ENCODE measurements at places on chromosomes 3 and 15. TPM values are rescaled to one million over a fixed set of nuclear protein-coding genes. Genes with fewer than 3 reads are reported as not detected.

Gene TRAK1
- 6.4 TPM for total RNA-seq

Gene ST3GAL6
- total RNA-seq: 11.6 TPM

GRCh38 chr3:69445024-69445423 lies 59.1 kb upstream of the FRMD4B start:
- DNase-seq: peak; percentile 43

DNA sequence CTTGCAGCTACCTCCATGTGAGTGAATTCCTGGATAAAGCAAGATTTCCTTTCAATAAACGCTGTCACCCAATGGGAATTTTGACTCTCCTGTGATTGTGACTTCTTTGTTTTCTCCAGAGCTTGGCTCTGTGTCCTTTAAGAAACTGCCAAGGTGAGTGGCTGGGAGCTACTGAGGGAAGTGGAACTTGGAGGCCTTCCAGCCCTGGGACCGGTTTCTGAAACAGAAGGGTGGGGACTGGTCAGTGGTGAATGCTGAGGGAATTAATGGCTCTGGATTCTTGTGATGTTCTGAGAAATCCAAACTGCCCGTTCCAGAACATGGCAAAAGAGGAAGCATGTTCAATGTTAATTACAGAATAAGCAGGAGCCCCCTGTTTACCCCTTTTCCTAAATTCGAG lies 41.1 kb upstream of the MYZAP start:
- peak; percentile 44 for DNase-seq

Gene AADACL2
- total RNA-seq: not detected

DNA sequence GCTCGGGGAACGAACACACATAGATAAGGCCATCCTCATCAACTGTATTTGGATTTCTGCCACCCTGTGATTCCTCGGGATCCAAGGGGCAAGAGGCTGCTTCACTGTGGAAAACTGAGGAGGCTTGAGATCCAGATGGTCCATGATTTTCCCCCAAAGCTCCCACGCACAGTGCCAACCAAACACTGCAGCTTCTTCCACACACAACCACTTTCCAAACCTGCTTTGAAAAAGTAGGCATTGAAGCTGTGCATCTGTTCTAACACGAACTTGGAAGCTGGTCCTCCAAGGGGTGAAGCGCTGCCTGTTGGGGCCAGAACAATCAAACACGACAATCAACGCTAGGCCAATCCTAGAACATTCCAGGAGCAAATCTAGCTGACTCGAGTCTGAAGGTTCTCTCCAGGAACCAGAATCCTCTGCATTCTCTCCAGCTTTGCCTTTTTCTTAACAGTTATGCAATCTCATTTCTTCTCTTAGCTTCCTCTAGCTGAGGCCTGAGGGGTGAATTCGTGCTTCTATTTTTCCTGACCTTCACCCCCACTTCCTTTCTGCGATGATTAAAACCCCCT lies 104.4 kb downstream of the LRRK1 start:
- DNase-seq: no peak

DNA sequence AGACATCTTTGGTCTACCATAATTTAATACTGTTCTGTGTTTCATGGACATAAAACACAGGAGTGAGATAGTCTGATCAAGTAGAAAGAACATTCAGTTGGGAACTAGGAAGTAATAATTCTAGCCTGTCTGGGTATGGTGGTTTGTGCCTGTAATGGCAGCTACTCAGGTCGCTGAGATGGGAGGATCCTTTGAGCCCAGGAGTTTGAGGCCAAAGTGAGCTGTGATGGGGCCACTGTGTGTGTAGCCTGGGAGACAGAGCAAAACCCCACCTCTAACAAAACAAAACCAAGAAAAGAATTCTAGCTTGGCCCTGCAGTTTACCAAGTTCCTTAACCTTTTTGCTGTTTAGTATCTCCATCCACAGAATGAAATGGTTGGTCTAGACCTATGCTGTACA lies 36.8 kb downstream of the KAT2B start:
- no peak for DNase-seq

Gene INO80
- 9.0 TPM for total RNA-seq

GRCh38 chr3:52314489-52314888 lies 1.6 kb upstream of the DNAH1 start:
- no peak for DNase-seq

Gene RHCG
- not detected for total RNA-seq

Gene SLC24A5
- total RNA-seq: not detected

Gene SETMAR
- 14.2 TPM for total RNA-seq

Gene RETNLB
- not detected for total RNA-seq

Gene GPR171
- total RNA-seq: not detected

GRCh38 chr15:75570126-75570845 lies 8.8 kb downstream of the PTPN9 start:
- DNase-seq: no peak

Gene RBPMS2
- total RNA-seq: 0.91 TPM

Gene GOLGA8T
- not detected for total RNA-seq

Data from M059J (cell line).